ENCODE measurements at places on chromosomes 6 and 20.

DNA sequence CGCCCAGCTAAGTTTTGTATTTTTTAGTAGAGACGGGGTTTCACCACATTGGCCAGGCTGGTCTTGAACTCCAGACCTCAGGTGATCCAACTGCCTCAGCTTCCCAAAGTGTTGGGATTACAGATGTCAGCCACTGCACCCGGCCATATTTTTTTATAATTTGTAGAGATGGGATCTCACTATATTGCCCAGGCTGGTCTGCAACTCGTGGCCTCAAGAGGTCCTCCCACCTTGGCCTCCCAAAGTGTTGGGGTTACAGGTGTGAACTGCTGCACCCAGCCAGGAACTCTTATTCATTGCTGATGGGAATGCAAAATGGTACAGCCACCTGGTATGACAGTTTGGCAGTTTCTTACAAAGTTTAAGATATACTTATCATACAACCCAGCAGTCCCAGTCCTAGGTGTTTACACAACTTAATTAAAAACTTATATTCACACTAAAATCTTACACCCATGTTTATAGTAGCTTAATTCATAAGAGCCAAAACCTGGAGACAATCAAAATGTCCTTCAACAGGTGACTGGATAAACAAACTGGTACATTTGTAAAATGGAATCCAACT is 11.7 kb upstream of the STAU1 start:
- DNase-seq: no peak

DNA sequence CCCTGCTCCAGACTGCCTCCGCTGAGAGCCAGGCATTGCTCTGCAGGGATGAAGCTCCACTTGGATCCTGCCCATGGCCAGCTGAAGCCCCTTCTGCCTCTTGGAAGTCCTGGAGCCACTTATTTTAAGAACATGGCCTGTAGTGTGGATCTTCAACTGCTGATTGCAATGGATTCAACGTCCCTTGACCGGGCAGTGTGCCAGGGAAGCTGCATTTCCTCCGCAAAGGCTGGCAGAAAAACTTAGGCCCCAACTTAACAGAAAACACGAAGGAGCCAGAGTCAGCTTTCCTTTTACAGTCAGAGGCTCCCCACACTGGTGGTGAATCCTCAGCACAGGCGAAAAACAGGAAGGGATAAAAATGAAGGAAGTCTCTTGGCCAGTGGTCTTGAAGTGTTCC is 26.3 kb upstream of the FOXQ1 start:
- DNase-seq: no peak

- peak; percentile 4 for DNase-seq
Observed at GRCh38 chr20:52313341-52313963, 121.9 kb upstream of the ZFP64 start.

- no peak for DNase-seq
Observed at GRCh38 chr6:108752733-108753590, 95.3 kb upstream of the ARMC2 start.

- no peak for DNase-seq
Observed at GRCh38 chr20:18005990-18006364, 37.2 kb downstream of the MGME1 start.

DNA sequence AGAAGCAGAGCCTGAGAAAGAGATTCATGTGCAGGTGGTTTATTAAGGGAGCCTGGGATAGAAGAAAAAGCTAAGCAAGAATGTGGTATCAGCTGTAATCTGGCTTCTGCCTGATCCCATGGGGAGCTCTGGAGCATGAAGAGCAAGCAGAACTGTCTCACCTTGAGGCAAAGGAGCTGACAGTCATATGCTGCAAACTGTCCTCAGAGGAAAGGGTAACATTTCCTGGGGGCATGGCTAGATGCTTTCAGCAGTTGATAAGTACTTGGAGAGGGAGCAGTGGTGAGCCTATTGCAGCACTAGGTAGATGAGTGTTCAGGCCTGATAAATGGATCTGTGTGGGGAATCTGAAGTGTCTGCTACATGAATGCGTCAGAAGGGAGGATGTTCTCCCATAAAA is 621.5 kb upstream of the BTBD3 start:
- peak; percentile 6 for DNase-seq

- DNase-seq: peak; percentile 92
Observed at GRCh38 chr6:133921249-133921859, 31.7 kb upstream of the TBPL1 start.

DNA sequence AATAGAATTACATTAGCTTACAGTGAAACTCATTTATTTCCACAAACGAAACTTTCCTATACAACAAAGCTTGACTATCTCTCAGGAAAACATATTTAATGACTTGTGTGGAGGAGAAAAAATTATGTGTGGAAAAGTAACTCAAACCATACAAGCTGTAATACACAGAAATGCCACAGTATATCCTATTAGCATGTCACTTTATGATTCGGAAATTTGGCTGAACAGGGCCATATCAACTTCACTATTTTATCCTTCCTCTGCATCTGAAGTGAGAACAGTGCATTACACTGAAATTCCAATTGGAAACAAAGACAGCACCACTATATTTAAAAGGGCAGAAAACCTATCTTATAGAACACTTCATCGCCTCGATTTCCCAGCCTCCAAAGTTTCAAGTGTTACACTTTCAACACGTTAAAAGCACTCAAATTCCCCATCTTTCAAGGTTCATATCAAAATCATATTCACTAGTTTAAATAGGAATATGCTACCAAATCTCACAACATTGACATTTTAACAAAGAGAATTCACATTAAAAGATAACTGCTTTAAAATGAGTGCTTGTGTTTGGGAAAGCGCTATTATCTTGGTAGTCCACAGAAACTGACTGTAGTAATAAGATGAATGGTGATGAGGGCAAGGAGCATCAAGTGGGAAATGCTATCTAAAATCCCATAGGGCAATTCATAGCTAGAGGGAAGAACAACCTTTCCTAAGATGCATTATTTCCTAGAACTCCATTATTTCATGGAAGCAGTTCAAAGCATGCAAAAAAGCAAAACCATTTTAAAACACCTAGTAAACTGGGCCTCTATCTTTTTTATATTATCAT is 1.8 kb downstream of the REV3L start:
- DNase-seq: peak; percentile 42

- DNase-seq: no peak
Observed at GRCh38 chr6:41917528-41917927, 3.4 kb downstream of the MED20 start.

GRCh38 chr6:112044196-112044595 is 9.7 kb upstream of the CCN6 start:
- peak; percentile 38 for DNase-seq

DNA sequence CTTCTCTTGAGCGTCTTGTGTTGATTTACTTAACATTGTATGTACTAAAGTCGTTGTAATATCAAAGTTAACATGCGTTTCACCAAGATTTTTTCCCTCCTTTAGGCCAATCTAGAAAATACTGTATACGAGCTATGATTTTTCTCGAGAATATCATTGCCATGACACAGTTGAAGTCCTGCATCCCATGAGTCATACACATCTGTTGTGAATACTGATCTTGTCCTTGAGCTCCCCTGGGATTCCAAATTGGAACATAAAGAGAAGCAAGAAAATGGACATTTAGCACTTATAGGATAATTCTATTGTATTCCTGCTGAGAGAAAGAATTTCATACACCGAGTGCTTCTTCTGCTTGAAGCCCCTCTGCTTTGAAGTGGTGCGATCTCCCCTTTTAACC is 109.6 kb downstream of the SLC35B3 start:
- no peak for DNase-seq

- DNase-seq: peak; percentile 77
Observed at GRCh38 chr20:19903168-19903811, 113.9 kb upstream of the NAA20 start.

- DNase-seq: no peak
Observed at GRCh38 chr6:124446961-124447360, 515.3 kb upstream of the RNF217 start.

- no peak for DNase-seq
Observed at GRCh38 chr20:60760256-60761000, 491.6 kb upstream of the CDH4 start.

DNA sequence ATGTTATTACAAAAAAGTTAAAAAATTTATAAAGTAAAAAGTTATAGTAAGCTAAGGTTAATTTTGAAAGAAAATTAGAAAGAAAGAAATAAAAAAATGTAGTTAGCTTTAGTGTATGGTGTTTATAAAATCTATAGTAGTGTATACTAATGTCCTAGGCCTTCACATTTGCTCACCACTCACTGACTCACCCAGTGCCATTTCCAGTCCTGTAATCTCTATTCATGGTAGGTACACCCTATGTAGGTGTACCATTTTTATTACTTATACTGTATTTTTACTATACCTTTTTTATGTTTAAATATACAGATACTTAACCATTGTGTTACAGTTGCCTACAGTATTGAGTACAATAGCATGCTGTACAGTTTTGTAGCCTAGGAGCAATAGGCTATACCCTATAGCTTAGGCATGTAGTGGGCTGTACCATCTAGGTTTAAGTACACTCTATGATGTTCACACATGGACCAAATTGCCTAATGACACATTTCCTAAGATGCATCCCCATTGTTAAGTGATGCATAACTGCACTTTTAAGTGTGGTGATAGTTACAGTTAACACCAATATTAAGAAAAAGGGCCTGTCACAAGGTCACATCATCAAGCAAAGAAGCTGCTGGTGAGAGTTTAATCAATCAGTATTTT is 8.0 kb downstream of the CD2AP start:
- no peak for DNase-seq

DNA sequence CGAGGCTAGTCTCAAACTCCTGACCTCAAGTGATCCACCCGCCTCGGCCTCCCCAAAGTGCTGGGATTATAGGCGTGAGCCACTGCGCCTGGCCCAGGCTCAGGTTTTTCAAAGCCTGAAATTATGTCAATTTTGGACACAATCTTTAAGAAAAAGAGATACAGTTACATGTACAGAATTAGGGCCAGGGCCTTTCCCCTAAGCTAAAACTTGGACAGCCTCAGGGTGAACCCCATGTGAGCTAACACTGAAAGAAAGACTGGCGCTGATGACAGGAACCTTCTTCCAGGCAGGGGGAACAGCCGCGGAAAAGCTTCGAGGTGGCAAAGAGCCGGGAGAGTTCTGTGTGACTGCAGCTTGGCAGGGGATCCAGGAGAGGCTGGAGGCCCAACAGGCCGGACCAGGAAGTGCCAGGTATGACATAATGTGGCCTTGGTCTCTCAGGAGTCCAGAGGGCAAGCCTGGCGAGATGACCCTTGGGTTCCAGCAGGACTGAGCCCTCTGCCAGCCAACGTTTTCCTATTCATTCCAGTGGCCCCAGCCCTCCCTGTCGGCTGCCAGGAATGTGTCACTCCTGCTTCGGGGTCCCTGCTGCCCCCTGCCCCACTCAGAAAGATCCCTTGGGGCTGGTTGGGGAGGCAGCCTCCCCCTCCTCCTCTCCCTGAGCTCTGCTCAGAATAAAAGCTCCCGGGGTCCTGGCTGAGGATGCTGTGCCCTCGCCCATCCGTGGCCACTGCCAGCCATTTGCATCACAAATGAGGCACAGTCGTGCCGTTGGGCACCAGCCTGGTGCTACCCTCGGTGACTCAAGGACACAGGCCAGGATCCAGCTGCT is 37.3 kb downstream of the RBM38 start:
- no peak for DNase-seq

- peak; percentile 34 for DNase-seq
Observed at GRCh38 chr6:47016261-47016660, 25.9 kb downstream of the ADGRF1 start.

DNA sequence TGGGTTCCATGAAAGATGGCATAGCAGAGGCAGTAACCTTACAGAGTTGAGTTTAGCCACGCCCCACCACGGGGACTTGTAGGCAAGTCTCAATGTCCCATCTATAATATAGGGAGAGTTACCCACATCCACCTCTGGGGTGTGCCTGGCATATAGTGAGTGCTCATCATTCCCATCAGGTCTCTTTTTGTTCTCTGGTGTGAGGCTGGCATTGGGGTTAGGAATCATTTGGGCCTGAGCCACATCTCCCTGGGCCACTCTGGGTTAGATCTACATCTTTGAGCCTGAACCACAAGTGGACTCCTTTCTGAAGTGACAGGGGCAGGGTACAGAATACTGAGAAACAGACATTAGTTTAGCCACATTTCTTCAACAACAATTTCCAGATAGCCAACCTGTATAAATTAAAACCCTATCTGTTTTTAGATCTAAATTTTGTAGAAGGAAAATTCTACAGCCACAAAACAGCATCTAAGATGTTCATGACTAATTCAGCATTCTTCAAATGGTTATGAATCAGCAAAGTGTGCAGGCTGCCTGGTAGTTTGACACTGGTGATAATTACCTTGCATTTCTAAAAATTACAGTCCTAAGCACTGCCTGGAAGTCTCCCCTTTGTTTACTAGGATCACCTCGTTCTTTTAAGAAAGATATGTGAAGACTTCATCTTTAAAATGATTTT is 20.1 kb downstream of the RNF24 start:
- peak; percentile 71 for DNase-seq

GRCh38 chr6:166515072-166515810 is 71.2 kb downstream of the RAMACL start:
- peak; percentile 6 for DNase-seq

GRCh38 chr20:50594591-50595432 is 84.6 kb downstream of the PTPN1 start:
- DNase-seq: no peak

GRCh38 chr6:34154668-34155447 is 9.0 kb upstream of the GRM4 start:
- peak; percentile 74 for DNase-seq

DNA sequence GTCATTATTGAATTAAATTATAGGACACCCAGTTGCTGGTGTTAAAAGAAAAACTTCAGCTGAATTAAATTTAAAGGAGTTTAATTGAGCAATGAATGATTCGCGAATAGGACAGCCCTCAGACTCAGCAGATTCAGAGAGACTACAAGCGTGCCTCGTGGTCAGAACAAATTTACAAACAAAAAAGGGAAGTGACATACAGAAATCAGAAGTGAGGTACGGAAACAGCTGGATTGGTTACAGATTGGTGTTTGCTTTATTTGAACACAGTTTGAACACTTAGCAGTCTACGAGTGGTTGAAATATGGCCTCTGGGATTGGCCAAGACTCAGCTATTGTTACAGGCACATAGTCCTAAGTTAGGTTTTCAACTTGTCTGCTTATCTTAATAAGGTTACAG is 25.8 kb upstream of the TNFRSF21 start:
- DNase-seq: peak; percentile 89

DNA sequence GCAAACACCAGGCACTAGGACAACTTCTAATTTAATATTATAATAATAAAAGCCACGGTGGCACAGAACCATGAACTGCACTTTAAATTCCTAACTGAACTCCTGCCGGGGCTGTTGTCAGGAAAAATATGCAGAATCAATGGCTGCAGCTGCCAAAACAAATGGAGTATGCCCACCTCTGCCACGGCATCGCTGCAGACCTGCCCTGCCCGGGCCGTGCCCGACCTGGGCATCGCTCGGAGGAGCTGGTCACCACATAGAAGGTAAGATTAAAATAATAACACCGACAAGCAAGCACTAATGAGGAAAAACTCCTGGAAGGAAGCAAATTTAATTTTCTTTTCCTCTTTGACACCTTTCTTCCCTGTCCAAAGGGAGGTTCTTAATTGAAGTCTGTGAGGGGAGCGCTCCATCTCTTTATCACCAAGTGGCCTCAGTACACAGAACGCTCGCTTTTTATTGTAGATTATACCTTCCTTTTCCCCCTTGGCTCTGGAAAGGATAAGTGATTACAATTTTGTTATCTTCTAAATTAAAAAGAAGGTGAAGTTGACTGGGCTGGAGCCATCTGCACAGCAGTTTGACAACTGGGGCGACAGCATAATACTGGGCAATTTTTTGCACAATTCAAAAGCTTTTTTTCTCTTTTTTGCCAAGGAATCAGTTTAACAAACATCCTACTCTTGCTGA is 351.3 kb downstream of the ZFAND3 start:
- no peak for DNase-seq

GRCh38 chr20:1907586-1907985 is 12.4 kb downstream of the SIRPA start:
- DNase-seq: no peak
